Right hindlimb (tissue), 1 donor: ENCODE measurements at places on chromosomes 6 and 20.
A peak's percentile ranks its signal among the peaks of the same experiment; 100 is the strongest.

DNA sequence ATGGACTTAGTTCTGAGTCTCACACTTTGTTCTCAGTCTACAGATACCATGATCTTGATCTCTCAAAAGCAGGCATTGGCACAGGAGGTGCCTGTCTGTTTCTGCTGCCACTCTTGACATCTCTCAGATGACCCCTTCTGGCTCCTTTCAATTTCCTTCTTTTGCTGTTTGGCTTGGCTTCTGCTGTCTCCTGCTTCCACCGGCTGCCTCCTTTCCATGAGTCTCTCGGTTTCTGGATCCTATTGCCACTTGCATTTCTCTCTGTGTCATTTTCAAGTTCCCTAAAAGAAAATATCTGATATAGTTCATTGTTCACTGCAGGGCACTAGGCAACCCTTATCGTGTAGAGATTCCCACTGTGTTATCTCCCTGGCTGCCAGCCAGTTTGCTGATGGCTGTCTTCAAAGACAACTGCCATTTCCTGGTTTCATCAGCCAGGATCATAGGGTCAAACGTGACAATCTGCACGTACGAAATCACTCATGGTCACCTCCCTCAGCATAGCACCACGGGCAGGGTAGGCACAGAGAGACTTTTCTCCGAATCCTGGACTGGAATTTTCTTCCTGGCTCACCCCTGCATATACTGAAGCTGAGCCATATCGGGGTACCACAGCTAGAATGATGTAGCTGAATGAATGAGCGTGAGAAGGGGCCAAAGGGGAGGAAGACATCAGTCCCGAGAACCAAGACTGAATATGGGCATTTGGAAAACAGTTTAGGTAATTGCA is 144.6 kb upstream of the TMEM170B start:
- no peak for DNase-seq

GRCh38 chr6:165659945-165660856 is 2.8 kb downstream of the PDE10A start:
- peak; percentile 51 for DNase-seq

DNA sequence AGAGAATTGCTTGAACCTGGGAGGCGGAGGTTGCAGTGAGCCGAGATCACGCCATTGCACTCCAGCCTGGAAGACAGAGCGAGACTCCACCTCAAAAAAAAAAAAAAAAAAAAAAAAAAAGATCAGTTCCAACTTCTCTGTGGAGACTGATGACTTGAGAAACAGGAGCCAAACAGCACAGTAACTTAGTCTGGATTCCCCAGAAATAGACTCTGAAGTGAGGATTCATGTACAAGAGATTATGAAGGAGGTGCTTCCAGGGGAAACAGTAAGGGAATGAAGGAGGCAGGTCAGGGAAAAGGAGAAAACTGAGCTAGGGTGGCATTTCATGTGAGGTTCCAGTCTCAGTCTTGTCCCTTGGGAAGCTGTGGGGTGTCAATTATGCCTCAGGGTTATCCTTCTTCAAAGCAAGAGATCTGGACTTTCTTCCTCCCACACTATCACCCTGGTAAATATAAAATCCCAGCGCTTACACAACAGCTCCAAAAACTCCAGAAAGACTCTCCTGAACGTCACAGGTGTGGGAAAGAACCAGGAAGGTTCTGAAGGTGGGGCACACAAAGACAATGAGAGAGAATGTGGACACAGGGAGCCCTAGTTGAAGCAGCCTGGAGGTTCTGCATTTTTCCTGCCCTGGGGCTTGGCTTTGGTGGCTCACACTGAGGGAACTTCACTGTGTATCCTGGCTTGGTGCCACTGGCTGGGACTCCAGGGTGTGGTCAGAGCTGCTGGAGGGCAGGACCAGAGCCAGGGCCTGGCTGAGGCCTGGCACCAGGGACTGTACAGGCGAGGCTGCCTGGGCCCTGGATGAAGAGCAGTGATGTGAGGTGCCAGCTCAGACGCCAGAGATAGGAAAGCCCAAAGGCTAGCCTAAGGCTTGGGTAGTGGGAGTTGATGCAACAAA is 46.8 kb downstream of the PCNA start:
- DNase-seq: peak; percentile 74

DNA sequence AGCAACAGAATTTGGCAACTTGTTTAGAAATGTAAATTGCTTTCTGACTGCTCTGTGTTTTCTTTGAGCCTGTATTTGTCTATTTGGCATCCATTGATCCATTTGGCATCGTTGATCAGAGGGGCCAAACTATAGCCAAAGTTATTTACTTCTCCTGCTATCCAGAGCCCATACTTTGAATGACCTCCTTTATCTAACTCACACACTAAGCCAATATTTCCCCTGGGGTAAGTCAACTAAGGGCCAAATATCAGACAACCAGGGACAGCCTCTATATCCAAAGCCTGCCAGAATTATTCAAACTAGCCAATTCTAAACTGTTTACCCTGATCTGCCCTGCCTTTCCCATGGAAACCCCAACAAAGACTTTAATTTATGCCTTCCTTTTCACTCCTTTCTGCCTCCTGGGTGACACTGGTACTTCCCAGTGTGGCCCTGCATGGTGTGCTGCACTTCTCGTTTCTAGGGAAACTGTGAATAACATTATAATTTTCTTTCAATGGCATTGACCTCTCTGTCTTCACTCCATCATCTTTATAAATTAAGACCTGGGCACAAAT is 19.8 kb upstream of the ZNF184 start:
- DNase-seq: no peak

DNA sequence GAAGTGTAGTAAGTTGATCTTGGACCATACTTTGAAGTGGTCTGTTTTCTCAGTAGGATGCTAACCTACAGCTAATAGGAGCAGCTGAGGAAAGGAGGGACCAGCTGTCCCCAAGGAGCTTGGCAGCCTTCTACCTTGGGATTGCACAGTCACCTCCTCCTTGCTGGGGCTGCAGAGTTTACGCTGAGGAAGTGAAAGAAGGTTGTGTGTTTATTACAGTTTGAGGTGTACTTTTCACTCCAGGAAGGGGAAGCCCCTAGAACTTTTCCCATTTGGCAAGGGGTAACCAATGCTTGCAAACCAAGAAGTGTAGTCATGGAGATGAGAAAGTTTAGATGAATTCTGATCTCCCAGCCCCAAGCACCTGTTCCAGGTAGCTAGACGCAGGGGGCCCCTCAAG is 58.8 kb downstream of the BMP6 start:
- DNase-seq: no peak

- DNase-seq: no peak
Observed at GRCh38 chr6:102581378-102582124, 1188.0 kb downstream of the GRIK2 start.
